ENCODE measurements at places on chromosomes 5 and 9.

DNA sequence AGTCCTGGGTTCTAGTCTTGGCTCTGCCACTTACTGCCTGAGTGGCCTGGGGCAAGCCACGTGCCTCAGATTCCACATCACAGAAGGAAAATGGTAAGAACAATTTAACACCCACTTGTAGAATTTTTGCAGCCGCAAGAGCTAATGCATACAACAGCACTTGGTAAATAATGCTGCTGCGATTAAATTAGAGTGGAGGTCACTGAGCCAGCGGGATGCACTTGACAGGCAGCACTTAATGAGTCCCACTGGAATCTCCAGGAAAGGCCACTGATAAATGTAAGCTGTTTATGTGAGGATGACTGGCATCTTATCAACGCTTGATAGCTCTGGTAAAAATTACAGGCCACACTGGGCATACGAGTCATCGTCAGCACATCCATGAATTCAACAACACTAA is 59.4 kb upstream of the UBTD2 start:
- H3K4me3 ChIP-seq = no peak overlapping the region
- DNase-seq = no peak
- no peaks in the 10 kb centered on the region for H3K27me3 ChIP-seq
- H3K36me3 ChIP-seq = peaks cover 4% of the 10 kb centered on the region

DNA sequence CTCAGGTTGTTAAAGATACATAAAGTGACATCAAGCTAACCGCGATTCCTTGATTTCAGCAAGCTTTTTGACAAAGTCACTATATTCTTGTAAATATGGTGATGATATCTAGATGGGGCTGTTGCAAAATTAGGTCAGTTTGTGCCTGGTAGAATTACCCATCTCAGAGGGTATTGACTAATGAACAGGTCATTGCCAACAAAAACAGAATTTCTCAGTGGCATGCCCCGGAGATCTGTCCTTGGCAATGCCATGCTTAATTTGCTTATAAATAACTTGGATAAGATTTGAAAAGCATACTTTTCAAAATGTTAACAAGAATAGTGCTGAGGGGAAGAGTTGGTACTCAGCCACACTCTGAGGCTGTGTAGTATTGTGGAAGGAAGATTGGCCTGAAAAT is 783.3 kb upstream of the SEMA6A start:
- H3K36me3 ChIP-seq = no peaks in the 10 kb centered on the region
- no peak overlapping the region for H3K27ac ChIP-seq
- no peak for DNase-seq
- H3K27me3 ChIP-seq = no peaks in the 10 kb centered on the region
- no peaks in the 10 kb centered on the region for H3K4me1 ChIP-seq

DNA sequence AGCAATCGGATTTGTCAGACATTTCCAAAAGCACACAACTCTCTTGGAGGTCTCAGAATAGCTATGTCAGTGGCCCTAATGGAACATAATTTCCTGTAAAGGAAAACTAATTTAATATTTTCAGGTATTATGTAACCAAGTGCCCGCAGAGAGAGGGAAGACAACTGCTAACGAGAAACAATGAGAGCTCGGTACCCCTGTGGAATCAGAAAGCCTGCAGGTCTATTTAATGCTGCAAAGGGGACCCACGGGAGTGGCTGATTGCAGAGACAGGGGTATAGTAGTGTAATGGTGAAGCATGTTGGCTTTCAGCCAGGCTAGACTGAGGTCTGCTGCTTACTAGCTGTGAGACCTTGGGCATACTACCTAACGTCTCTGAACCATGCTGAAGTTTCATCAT is 508.1 kb upstream of the BRINP1 start:
- H3K4me1 ChIP-seq = no peaks in the 10 kb centered on the region
- no peaks in the 10 kb centered on the region for H3K27me3 ChIP-seq
- DNase-seq = no peak
- H3K36me3 ChIP-seq = no peaks in the 10 kb centered on the region

- no peak overlapping the region for H3K27ac ChIP-seq
- H3K36me3 ChIP-seq = no peaks in the 10 kb centered on the region
- DNase-seq = no peak
- H3K4me3 ChIP-seq = no peak overlapping the region
- H3K4me1 ChIP-seq = no peaks in the 10 kb centered on the region
- H3K27me3 ChIP-seq = no peaks in the 10 kb centered on the region
These were observed 65.3 kb downstream of the ARHGEF37 start for GRCh38 chr5:149646564-149646963.

GRCh38 chr5:176792655-176793342 is 17.6 kb upstream of the UNC5A start:
- no peaks in the 10 kb centered on the region for H3K4me1 ChIP-seq
- no peaks in the 10 kb centered on the region for H3K36me3 ChIP-seq
- no peak overlapping the region for H3K27ac ChIP-seq
- peaks cover 44% of the 10 kb centered on the region for H3K27me3 ChIP-seq
- DNase-seq = no peak

DNA sequence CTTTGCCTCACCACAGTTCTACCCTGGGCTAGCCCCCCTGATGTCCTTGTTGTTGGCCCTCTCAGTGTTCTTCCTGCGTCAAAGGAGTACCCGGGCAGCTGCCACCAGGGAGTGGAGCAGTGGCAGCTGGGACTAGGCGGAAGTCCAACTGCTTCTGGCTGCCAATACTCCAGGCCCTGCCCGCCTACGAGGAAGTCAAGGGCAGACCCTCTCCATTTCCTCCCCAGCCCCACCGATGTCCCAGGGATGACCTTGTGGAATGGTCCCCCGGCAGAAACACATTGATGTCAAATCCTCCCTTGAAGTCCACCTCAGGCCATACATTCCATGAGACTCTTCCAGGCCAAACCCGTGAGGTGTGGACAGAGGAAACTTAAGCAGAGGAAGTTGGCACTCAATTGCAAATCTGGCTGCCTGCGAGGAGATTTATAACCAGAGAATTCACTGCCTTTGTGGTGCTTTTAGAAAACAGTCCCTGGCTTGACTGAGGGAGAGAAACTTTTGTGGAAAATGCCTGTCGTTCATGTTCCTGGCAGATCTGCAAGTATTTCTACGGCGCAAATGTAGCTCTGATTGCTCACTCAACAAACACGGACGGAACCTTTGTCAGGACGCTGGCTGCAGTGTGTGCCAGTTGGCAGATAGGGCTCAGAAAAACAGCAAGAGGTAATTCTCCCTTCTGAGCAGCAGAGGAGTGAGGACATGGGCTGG is 339.7 kb downstream of the RAB3C start:
- no peaks in the 10 kb centered on the region for H3K4me1 ChIP-seq
- no peaks in the 10 kb centered on the region for H3K27me3 ChIP-seq
- DNase-seq = peak; percentile 48

Measured in fibroblast of lung (primary cell).